Cortex of kidney (tissue), 1 donor: ENCODE measurements at places on chromosomes 7 and 10.

GRCh38 chr7:135385209-135385608 lies 124.7 kb downstream of the CNOT4 start:
- no peak for DNase-seq

- no peak for DNase-seq
These were observed 56.0 kb upstream of the BTRC start for GRCh38 chr10:101297901-101298486.

- DNase-seq, result no peak
These were observed 11.8 kb upstream of the PNLIPRP2 start for GRCh38 chr10:116608686-116609594.

DNA sequence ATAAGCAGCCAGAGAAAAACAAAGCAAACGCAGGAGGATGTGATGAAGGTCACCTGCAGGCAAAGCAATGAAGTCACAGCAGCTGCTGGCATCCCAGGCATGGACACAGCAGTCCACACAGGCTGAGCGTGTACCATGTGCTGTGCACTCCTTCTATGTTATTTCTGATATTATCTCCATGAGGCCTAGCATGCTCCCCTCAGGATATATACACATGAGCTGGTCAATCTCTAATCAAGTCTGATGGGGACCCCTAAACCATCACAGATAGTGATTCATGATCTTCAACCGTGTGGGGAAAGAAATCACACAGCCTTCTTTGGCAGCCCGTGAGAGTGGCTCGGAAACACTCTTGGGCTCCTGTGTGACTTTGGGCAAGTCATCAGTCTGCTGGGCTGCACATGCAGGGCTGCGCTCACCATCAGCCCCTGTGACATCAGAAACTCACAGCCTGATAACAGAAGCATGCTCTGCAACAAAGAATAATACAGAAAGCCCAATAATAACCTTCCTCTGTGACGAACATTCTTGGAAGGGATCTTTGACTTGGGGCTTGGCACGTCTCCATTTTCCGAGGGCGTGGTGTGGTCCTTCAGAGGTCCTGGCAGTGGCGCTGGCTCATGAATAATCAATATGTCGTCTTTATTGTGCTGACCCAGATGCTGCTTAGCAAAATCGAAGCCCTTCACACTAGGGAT lies 83.0 kb upstream of the ATP6V0A4 start:
- no peak for DNase-seq

GRCh38 chr10:14671386-14671831 lies 103.3 kb downstream of the FAM107B start:
- no peak for DNase-seq
